ENCODE measurements at places on chromosomes 7 and 10.

GRCh38 chr7:81361769-81362312 is 408.0 kb downstream of the HGF start:
- no peak for DNase-seq

DNA sequence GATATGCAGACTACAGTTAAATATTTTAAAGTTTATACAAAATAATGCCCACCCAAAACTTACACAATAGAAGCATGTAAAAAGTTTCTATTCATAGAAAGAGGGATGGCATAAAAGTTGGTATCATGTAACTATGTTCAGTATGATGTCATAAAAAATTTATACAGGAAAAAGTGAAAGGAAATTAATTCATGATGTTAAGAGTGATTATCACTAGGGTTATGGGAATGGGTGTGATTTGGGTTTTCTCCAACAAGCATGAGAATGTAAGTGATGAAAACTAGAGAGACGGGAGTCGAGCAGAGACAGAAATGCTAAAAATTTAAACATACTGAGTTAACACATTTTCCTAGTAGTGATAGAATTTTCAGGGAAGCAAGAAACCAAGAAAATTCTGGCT is 52.7 kb downstream of the GDI2 start:
- no peak for DNase-seq

- no peak for DNase-seq
Measured at GRCh38 chr10:77104459-77104980, 533.1 kb downstream of the KCNMA1 start.

DNA sequence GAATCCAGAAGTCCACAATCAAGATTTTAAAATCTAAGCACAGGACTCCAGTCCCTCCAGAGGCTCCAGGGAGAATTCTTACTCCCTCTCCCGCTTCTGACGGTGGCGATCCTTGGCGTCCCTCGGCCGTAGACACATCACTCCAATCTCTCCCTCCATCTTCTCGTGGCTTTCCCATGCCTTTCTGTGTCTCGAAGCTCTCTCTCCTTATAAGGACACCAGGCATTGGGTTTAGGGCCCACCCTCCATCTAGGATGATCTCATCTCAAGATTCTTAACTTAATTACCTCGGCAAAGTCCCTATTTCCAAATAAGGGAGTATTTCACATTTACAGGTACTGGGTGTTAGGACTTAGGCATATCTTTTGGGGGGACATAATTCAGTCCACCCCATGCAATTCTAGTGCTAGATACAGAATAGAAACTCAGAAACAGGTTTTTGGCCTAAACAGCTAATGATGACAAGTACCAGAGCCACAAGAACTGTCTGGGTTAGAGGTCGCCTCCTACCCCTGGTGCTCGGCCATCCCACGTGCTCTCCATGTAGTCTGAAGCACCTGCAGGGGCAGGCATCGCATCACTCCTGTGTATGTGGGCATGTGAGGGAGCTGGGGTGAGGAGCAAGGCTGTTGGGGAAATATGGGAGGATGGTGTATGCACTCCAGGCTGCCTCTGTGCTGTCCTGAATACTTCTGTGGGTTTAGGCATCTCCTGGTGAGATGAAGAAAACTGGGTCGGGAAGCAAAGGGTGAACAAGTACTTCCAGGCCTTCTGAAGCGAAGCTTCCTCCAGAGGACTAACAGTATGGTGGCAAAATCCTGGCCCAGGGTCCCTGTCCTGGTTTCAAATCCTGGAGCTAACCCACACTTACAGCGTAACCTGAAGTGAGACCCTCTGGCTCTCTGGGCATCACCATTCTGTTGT is 298.3 kb upstream of the ZMIZ1 start:
- DNase-seq: no peak

Data from inflammatory macrophage treated with lipopolysaccharide for 4 hours (primary cell).